ENCODE measurements at places on chromosomes 7 and 10. TPM values are rescaled to one million over a fixed set of nuclear protein-coding genes. Genes with fewer than 3 reads are reported as not detected.

Gene DNAJB12
- total RNA-seq = 16.8 TPM

Gene LOXL4
- total RNA-seq = 0.99 TPM

Gene APBB1IP
- total RNA-seq = 46.2 TPM

Gene PRSS37
- total RNA-seq = 0.47 TPM

Gene TSPAN33
- 29.2 TPM for total RNA-seq

Gene TUBGCP2
- 26.9 TPM for total RNA-seq

Gene ACTL6B
- 0.05 TPM for total RNA-seq

Gene SFTPD
- 0.47 TPM for total RNA-seq

Gene MEOX2
- 4.4 TPM for total RNA-seq

Gene LRRTM3
- total RNA-seq = 0.05 TPM

Gene PTPRN2
- total RNA-seq = 1.7 TPM

Gene FAM20C
- total RNA-seq = 2.4 TPM

Gene CFAP69
- 0.47 TPM for total RNA-seq

Gene NXPH1
- 0.05 TPM for total RNA-seq

Gene CACNB2
- 0.85 TPM for total RNA-seq

Gene SORCS3
- 0.05 TPM for total RNA-seq

Gene WNT16
- total RNA-seq = 0.05 TPM

Gene PKD2L1
- total RNA-seq = 0.19 TPM

Gene GHRHR
- total RNA-seq = 0.42 TPM
